ENCODE measurements at places on chromosomes 2 and 18. TPM values are rescaled to one million over a fixed set of nuclear protein-coding genes. Genes with fewer than 3 reads are reported as not detected.

GRCh38 chr2:22748909-22749308 lies 636.1 kb upstream of the KLHL29 start:
- DNase-seq, result no peak

DNA sequence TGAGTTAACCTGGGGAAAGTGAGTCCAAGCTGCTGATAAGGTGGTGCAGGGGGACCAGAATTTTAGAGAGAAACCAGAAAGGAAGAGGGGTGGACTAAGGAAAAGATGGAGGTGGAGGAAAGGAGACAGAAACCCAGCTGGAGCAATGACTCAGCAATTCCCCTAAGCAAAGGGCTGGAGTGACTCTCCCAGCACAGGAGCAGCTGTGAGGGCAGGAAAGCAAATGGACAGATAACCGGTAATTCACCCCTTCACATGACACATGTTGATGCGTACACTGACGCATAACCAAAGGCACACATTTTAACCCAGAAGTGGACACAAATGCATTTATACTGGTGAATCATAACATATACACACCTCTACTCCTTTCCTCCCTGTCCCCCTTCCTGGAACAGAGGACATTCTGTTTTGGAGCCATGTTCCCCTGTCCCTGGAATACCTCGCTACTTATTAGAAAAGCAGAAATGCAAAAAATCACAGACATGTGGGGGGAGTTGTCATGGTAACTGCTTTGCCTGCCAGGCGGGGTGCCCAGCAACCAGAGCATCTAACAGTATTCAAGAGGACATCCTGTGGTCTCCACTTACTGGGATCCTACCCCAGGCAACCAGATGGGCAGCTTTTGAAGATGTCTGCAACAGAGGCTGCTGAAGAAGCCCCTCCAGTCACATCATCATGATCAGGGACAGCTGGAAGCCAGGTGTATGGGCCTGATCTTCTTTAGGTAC lies 4.7 kb downstream of the CDK5R2 start:
- no peak for DNase-seq

DNA sequence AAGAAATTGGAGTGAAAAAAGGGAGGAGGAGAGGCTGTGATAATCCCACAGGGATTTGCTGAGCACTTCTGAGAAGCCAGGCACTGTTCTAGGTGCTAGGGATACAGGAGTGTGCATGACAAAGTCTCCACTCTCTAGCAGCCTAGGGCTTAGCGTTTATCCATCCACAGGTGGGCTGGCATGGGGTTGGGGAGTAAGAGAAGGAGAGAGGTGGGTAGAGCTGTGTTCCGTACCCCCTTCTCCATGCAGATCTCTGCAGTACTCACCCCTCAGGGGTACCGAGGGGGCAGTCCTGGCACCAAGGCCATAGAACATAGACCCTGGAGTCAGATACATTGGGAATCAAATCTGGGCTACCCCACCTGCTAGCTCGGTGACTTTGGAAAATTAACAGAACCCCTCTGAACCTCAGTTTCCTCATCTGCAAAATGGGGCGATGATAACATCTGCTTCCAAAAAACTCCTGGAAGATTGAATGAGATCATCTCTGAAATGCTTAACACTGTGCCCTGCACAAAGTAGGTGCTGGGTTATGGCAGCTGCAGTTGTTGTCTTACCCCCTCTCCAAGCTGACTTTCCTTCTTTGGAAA lies 18.6 kb downstream of the FOSL2 start:
- DNase-seq, result no peak

DNA sequence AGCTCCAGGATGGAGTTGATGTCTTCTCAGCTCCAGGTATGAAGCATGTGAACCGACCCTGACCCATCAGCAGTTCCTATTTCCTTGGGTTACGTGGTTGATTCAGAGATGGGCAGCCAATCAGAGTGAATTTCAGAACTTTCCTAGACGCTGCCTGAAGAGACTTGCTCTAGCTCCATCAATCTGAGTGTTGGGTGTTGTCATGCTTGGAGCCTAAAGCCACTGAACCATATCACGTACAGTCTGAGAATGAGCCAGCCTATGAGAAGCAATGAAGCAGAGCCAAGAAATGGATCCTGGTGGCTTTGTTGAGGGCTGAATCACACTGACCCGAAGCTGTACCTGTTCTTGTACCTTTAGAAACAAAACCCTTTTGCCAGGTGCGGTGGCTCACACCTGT lies 19.6 kb upstream of the KLF7 start:
- DNase-seq, result no peak

GRCh38 chr2:105852066-105852465 lies 107.4 kb downstream of the NCK2 start:
- no peak for DNase-seq

DNA sequence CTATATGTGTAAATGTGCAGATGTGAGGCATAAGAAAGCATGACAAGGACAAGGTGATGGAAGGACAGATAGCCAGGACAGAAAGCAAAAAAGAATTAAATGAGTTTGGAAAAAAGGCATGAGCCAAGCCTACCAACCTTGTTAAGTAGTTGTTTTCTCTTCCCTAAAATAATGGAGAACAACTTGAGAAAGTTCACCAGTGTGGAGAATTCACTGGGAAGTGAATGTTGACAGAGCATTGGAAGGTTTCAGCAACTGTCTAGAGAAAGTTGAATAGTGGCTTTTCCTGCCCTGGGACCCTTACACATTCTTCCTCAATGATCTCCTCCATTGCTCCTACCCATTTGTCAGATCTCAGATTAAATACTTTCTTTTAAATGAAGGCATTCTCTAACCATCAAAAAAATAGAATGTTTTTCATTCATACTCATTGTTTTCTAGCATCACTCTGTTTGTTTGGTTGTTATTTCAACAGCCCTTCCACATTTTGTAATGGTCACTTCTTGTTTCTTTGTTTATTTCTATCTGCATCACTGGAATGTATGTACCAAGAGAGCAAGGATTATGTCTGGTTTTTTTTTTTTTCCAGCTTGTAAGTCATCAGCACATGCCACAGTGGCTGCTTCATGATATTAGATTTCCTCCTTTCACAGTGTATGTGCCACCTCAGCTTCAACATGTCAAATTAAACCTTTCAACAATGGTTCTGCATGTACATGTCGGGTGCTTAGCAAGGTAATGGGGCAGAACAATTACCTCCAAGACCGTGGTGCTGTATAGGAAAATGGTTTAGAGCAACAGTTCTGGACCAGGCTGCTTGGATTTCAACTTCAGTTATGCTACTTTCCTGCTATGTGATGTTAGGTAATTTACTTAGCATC lies 586.0 kb upstream of the VRK2 start:
- DNase-seq, result no peak

DNA sequence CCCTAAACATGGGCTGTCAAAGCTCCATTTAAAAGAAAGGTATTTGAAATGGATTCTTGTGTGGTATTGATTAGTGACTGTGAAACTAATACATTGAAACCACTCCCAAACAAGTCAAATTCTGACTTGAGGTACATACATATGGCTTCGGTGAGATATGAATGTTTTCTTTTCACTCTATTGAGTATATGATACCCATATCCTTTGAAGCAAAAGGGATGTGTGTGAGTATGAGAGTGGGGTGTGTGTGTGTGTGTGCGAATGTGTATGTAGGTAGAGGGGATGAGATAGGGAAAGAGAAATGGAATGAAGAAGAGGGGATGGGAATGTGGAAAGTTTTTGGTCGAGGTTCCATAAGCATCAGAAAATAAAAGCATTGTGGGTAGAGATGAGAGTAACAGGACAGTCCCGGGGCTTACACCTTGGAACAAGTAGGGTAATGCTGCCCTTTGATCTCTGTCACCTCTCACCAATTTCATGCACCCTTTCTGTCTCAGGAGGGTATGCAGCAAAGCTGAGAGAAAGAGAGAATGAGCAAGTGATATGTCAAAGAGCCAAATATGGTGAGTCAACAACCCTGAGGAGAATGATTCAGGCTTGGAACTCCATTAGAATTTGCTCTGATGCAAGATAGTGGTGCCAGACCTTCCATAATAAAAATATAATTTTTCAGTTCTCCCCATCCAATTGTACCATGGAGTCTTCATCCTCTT lies 64.0 kb upstream of the ZEB2 start:
- DNase-seq, result no peak

GRCh38 chr2:66802877-66803276 lies 368.0 kb downstream of the MEIS1 start:
- no peak for DNase-seq

DNA sequence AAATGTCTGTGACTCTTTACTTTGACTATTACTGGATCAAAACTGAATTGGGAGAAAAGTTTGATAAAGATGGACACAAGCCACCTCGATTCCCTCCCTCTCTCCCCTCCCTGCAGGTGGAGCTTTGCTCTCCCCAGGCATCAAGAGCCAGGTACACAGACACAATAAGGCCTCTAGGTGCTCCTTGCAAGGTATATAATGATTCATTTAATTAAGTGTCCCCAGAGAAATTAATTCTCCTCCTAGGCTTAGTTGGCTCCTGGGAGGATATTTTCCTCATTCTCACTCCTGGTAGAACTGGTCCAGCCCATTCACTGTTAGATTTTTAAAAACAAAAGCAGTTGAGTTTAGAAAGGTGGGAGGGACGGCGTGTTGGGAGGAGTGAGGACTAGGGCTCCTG lies 352.4 kb upstream of the SMIM21 start:
- no peak for DNase-seq

- DNase-seq, result no peak
Measured at GRCh38 chr2:29839306-29839705, 82.1 kb downstream of the ALK start.

- DNase-seq, result no peak
Measured at GRCh38 chr2:155930312-155930711, 402.2 kb downstream of the NR4A2 start.

DNA sequence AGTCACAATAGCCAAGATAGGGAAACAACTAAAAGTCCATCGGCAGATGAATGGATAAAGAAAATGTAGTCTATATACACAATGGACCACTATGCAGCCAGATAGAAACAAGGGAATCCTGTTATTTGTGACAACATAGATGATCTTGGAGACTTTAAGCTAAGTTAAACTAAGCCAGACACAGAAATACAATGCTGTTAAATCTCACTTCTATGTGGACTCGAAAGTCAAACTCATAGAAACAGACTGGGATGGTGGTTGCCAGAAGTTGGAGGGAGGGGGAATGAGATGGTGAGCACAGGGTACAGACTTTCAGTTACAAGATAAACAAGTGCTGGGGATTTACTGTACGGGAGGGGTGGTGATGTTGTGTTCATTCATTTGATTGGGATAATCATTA lies 5.4 kb upstream of the CNDP1 start:
- DNase-seq, result no peak

GRCh38 chr2:132804051-132804450 lies 134.0 kb upstream of the LYPD1 start:
- no peak for DNase-seq

DNA sequence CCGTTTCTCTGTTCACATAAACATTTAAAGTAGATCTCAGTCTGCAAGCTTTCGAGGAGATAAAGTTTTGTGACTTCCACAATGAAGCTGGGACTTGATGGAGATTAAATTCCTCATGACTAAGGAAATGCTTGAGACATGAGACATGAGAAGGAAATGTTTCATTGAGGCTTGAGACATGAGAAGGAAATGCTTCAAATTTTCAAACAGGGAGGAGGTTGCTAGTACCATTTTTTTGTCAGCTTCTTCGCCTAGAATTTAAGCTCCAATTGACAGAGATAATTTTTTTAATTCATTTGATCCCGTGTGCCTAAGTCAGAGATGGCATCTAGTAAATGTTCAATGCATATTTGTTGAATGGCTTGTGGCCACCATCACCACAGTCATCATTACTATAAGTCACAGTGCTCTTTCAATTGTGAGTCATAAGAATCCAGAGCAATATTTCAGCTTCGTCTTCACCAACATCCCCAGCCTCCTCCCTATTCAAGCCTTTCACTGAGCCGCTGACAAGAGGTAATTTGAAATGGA lies 543 bp upstream of the MARCHF4 start:
- DNase-seq, result no peak

- DNase-seq, result no peak
Measured at GRCh38 chr2:234447189-234447588, 49.7 kb downstream of the ARL4C start.

DNA sequence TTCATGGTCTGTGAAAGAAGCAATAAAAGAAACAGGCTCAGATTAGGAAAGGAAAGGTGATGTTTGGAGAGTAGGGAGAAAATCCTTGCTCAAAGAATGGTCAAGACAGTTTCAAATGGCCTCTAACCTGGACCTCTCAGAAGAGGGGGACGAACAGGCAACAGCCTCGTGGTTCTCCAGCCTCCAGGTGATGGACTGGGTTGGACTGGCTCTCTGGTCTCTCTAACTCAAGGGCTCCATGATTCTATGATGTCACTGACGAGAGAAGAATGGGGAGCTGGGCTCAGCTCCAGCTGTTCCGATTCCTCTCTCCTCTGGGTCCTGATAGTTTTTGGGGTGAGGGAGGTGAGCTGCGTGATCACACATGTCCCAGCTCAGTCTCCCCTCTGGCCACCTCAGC lies at the start of gene C2orf74:
Gene C2orf74, plus strand, starts transcription at position 301 of the 400 bp plus-strand sequence. CDS start 327 bp downstream, outside the sequence.
- no peak for DNase-seq

GRCh38 chr2:189375842-189376241 lies 65.4 kb upstream of the WDR75 start:
- DNase-seq, result no peak

DNA sequence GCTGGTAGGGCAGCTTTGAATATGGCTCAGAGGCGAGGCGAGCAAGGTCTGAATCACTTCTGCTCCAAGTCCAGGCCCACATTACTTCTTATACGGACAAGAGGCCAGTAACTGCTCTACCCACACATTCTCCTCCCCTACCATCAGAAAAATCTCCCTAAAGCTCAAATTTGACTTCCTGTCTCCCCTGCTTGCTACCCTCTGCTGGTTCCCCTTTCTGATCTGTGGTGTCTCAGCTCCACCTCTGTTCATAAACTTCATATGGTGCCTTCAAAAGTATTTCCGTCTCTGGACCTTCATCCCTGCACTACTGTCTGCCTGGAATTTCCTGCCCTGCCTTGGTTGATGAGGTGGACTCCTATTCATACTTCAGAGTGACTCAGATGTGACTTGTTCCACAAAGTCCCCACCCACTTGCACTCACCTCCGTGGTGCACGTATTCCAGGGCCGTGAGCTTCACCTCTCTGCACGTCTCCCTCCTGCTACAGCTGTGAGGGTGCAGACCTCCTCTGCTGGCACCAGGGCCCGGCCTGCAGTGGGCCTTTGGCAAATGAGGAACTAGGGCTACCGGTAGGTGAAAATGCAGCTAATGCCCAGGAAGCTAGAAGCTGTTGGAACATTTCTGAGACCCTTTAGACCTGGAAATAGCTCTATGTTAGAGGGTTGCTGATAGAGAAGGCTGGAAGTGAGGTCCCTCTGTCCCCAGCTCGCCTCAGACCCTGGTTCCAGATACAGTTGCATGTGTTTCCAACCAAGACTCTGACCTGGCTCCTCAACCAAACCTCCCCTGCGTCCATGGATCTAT lies 24.6 kb upstream of the KCMF1 start:
- peak; percentile 44 for DNase-seq

GRCh38 chr2:216486708-216487107 lies 11.9 kb upstream of the RPL37A start:
- DNase-seq, result no peak

- no peak for DNase-seq
Measured at GRCh38 chr2:159677654-159678053, 34.7 kb upstream of the MARCHF7 start.

The C2orf66 gene
- total RNA-seq, result not detected

The ZNF396 gene
- total RNA-seq, result 2.2 TPM

The C2orf72 gene
- not detected for total RNA-seq

The SRD5A2 gene
- total RNA-seq, result not detected

The CCDC178 gene
- total RNA-seq, result not detected

The C2orf81 gene
- 5.5 TPM for total RNA-seq

The MAPRE2 gene
- total RNA-seq, result 53.8 TPM

The NT5C1B gene
- not detected for total RNA-seq

The NAT8 gene
- total RNA-seq, result not detected

The CFAP65 gene
- total RNA-seq, result not detected
